Fibroblast of lung (primary cell): ENCODE measurements at places on chromosomes 7 and 10. TPM values are rescaled to one million over a fixed set of nuclear protein-coding genes. Genes with fewer than 3 reads are reported as not detected.

GRCh38 chr7:39979406-39980073, 29.5 kb downstream of the CDK13 start:
- no peak overlapping the region for H3K27ac ChIP-seq
- no peaks in the 10 kb centered on the region for H3K27me3 ChIP-seq
- no peak overlapping the region for H3K4me3 ChIP-seq
- H3K4me1 ChIP-seq: no peaks in the 10 kb centered on the region

DNA sequence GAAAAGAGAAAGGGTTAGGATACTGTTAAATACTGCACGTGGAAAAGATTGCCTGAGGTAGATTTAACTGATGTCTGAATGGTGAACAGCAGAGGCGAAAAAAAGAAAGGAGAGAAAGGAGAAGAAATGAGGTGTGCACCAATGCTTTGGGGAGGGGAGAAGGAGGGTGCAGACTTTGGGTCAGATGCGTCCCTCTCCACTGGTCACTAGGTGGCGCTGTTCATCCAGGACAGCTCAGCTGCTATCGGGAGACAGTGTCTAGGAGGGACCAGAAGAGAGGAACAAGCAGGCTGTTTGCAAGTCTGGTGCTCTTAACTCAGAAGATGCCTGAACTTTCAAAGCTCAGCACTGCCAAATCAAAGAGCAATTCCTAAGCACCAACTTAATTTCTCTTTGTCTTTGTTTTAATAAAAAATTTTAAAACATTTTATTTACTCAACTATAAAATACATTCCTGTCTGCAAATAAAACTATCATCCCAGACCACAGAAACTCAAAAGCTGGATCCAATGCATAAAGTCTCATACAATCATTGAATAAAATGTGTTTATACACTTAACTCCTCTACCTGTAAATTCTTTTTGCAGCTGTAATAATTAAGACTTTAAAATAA, 83.9 kb upstream of the PDLIM1 start:
- DNase-seq: peak; percentile 78
- no peak overlapping the region for H3K4me3 ChIP-seq
- H3K27me3 ChIP-seq: peaks cover 10% of the 10 kb centered on the region
- no peaks in the 10 kb centered on the region for H3K4me1 ChIP-seq
- H3K36me3 ChIP-seq: no peaks in the 10 kb centered on the region

Gene SLC26A4
- 0.26 and 0.50 TPM in 2 replicates for total RNA-seq

DNA sequence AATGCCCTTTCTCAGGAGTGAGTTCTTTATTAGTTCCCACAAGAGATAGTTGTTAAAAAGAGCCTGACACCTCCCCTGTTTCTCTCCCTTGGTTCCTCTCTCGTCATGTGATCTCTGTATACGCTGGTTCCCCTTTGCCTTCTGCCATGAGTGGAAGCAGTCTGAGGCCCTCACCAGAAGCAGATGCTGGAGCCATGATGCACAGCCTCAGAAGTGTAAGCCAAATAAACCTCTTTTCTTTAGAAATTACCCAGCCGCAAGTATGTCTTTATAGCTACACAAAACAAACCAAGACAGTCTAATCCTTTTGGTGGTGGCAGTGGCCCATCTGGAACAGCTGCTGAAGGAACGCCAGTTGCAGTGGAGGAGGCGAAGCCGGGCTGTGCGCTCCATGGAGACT, 9.3 kb downstream of the DNAJB9 start:
- no peak for DNase-seq
- H3K4me1 ChIP-seq: no peaks in the 10 kb centered on the region
- no peaks in the 10 kb centered on the region for H3K36me3 ChIP-seq
- H3K27me3 ChIP-seq: no peaks in the 10 kb centered on the region
- no peak overlapping the region for H3K27ac ChIP-seq

- DNase-seq: no peak
- no peak overlapping the region for H3K27ac ChIP-seq
- no peak overlapping the region for H3K4me3 ChIP-seq
- H3K4me1 ChIP-seq: no peaks in the 10 kb centered on the region
- no peaks in the 10 kb centered on the region for H3K27me3 ChIP-seq
These were observed 26.0 kb upstream of the BNIP3 start for GRCh38 chr10:132007681-132008080.

Gene ODAD2
- 1.3 and 1.5 TPM in 2 replicates for total RNA-seq

Gene XPNPEP1
- total RNA-seq: 86.5 and 93.5 TPM in 2 replicates

DNA sequence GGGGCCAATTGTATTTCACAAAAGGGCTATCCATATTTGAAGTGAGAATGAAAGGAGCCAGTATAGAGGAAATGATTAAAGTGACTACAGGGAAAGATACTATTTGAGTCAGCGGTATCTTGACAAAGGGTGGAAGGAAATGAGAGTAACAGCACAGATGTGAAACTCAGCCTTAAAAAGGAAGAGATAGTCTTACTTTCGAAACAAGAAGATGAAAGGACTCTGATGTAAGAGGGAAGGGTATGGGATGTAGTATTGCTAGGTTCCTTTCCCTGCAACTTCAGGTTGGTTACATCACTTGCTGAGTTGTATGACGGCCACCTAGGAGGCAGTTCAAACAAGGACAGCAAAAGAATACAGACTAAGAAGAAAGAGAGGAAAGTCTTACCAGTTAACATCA, 13.7 kb downstream of the CISD1 start:
- peaks cover 4% of the 10 kb centered on the region for H3K4me1 ChIP-seq
- H3K36me3 ChIP-seq: no peaks in the 10 kb centered on the region
- H3K27me3 ChIP-seq: no peaks in the 10 kb centered on the region
- no peak for DNase-seq

GRCh38 chr10:12993595-12993994, 7.9 kb downstream of the CCDC3 start:
- H3K36me3 ChIP-seq: no peaks in the 10 kb centered on the region
- H3K4me1 ChIP-seq: no peaks in the 10 kb centered on the region
- no peak overlapping the region for H3K4me3 ChIP-seq
- no peak overlapping the region for H3K27ac ChIP-seq
- DNase-seq: no peak

Gene CYP2W1
- total RNA-seq: not detected in 2 replicates
